ENCODE measurements at places on chromosomes 3 and 15.

DNA sequence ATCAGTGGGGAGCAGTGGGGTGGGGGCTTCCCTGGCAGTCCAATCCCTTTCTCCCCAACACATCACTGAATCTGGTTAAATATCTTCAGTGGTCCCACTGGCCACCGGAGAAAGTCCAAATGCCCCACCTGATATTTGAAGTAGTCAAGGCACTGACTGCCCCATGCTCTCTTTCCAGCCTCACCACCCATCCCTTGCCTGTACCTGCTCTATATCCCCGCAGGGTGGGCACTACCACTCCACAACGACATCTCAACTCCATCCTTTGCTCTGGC is 101.7 kb downstream of the DAPK2 start:
- no peak for DNase-seq

- DNase-seq: no peak
These were observed 46.6 kb downstream of the DPP8 start for GRCh38 chr15:65470866-65471265.

DNA sequence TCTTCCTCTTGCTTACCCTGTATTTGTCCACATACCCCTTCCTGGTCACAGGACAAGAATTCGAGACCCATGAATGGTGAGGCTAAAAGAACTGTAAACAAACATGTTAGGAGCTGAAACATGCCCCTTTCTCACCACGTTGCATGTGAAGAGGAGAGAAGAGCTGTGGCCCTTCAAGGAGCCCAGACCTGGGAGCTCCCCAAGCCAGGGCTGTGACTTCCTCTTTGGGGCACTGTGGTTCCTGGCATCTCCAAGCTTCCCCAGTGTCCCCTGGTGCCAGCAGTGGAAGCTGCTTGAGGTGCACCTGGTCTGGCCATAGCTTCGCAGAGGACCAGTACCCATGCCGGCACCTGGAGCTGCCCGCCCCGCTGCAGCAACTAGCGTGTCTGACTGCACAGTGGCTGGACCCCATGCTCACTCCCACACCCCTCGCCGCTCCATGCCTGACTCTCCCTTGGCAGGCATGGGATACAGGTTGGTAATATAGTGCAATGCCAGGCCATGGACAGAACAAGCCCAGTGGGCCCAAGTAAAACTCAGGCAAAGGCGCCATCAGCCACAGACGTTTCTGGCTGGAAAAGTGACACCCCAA is 9.9 kb downstream of the SPCS1 start:
- no peak for DNase-seq

- no peak for DNase-seq
These were observed 476.3 kb downstream of the EPHB1 start for GRCh38 chr3:135271177-135272025.

- DNase-seq: no peak
These were observed 46.1 kb downstream of the SLC9C1 start for GRCh38 chr3:112247900-112248299.

DNA sequence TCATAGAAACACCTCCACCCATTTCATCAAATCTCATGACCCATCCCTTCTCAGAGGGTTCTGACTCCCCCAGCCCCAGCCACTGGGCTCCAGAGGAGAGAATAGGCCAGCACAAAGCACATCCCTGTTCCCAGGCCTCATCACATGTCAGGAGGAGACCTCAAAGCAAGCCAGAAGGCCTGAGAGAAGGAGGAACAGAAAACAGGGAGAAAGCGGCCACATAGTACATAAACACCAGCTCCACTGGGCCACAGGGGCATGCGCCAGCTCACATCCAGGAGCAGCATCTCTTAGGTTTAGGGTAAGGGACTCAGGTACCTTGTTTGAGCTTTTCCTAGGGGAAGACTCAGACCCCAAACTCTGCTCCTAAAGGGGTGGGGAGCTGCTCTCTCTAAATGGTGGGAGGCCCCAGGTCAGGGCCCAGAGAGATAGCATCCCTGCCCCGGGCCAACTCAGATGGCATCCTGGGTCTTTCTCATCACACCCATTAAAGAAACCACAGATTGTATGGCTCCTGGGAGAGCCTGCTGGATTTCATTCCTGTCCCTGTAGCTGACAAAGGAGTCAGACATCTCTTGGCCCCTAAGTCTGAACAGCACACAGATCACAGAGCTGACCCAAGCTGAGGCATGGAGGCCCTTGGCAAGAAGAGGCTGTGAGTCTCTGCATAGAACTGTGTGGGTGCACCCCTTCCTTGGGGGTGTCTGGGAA is 2.5 kb downstream of the SHF start:
- DNase-seq: no peak

DNA sequence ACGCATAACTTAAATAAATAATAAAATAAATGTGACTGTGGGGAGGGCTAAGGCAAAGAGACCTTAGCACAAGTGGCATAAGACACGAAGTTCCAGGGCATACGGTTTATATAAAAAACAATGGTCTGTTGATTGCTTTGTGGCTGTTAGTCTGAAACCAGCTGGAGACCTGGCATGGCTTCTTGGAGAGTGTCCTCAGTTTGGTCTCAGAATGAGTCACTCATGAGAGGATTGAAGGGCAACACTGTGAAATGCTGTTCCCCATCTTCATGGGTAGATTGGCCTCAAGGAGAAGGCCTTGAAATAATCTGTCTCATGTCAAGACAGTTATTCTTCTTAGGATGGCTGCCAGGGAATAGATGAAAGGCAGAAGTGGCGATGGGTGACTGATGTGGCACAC is 62.2 kb downstream of the SOX2 start:
- DNase-seq: no peak

- peak; percentile 43 for DNase-seq
These were observed 32.5 kb downstream of the BHLHE40 start for GRCh38 chr3:5011555-5012256.

GRCh38 chr3:32048487-32049182 is 57.8 kb upstream of the GPD1L start:
- no peak for DNase-seq

- DNase-seq: no peak
These were observed 135.8 kb upstream of the CTDSPL start for GRCh38 chr3:37725842-37726241.

DNA sequence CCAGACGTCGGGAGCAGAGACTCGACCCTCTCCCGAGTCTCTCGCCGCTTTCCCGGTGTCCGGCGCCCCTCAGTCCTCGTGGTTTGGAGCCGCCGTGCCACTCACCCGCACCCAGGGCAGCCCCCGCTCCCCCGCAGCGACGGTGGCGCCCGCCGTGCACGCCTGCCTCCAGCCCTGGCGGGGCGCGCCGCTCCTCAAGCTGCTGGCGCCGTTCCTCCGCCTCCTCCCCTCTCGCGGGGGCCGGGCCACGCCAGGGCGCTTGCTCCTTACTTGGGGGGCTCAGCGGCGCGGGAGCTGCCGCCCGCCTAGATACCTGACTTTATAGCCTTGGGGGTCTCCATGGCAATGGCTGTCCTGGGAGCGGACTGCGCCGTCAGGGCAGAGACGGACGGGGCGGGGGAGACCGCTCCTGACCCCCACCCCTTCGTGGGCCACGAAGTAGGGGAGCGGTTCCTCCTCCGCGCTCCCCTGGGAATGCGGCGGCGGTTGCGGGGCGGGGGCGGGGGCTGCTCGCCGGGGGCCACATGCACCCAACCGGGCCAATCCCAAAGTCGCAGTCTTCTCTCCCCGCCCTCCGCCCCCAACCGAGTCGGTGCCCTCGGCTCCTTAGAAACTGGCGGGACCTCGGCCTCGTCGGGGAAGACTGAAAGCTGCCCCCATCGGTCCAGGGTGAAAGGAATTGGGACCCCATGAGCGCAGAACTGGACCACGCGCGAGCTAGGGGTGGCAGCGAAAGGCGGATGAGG is at the start of gene ANKRD63:
TSS of gene ANKRD63 (minus strand) at position 196 of the 746 bp plus-strand sequence. CDS start 478 bp downstream, outside the sequence.
- peak; percentile 43 for DNase-seq

DNA sequence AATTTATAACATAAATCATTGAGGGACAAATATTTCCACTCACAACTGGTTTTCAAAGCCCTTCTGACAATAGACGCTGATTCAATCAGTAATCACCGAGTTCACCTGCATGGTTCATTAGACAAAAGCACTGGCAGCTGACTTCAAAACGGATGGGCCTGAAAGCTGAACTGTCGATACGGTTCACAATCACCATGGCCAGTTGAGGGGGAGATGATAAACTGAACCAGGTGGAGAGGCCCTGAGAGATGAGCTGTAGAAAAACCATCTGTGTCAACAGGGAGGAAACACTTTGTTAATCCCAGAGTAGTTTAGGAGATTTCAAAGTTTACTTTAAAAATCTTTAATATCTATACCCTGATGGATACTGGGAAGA is 75.0 kb downstream of the PEX5L start:
- no peak for DNase-seq

DNA sequence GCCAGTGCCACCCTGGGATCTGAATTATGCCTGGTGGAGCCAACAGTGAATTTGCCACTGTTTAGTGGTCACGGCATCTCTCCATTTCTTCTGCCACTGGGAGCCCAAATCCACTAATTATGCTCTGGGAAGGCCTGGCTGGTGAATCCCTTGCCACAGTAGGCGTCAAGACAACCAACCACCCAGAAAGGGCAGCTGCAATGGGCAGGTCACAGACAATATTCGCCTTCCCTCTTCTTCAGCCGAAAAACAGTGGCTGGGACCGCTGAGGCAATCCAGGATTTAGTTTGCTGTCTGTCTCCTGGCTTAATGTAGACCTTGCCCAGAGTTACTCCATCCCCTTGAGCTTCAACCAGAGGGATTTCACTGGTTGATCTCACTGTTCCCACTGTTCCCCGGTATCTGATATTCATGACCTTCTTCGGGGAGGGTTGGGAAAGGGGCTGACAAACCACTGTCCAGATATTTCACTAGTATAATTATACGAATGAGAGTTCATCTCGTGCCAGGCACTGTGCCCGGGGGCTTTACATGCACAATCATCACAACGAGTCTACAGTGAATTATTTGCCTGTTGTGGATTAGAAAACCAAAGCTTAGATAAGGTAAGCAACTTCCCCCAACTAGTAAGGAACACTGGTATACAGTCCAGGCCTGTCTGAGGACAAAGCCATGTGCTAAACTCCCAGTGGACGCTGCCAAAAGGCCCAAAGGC is 49.9 kb upstream of the RAB6B start:
- DNase-seq: no peak

DNA sequence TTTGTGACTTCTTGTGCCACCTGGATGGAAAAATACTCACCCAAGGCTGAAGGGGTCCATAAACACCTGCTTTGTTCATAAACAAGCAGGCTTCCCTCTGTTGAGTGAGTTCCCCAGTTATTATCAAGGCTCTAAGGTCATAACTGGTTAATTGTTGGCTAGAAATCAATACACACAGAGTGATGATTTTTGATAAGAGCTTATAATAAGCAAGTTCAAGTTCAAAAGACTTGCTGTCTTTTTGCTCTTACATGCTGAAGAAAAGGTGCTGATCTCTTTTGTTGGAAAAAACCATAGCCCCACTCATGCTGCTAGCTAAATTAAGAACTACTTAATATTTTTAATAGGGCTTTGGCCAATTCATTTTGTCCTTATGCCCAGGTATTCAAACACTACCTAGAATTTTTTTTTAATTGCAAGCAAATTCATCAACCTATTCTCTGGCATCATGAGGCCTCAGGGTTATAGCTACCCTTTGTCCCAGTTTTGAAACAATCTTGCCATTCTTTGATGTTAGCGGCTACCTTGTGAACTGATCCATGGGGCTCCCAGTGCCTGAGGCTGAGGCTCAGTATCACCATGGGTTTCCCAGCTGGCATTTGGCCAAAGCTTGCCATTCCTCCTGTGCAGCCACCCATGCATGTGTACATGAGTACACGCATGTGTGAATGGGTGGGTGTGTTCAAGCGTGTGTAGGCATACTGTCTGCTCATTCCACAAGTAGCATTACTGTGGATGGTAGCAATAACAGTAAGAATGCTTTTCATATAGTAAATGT is 127.6 kb upstream of the LPP start:
- DNase-seq: no peak

DNA sequence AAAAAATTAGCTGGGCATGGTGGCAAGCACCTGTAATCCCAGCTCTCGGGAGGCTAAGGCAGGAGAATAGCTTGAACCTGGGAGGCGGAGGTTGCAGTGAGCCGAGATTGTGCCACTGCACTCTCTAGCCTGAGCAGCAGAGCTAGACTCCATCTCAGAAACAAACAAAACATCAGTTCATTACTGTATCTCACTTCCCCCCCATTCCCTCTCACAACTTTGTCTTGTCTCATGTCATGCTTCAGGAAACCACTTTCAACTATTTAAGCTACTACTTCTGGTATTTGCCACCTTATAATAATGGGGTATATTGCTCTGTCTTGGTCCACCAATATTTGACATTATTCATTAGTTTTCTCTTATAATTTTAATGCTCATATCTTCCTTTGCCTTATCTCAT is 26.2 kb downstream of the PIK3CA start:
- no peak for DNase-seq

DNA sequence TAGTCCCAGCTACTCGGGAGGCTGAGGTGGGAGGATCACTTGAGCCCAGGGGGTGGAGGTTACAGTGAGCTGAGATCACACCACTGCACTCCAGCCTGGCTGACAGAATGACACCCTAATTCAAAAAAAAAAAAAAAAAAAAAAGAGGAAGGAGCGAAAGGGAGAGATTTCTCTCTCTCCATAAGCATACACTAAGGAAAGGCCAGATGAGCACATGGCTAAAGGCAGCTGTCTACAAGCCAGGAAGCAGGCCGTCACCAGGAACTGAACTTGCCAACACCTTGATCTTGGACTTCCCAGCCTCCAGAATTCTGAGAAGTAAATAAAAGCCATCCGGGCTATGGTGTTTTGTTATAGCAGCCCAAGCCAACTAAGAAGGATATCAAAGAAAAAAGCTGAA is 7.5 kb downstream of the SRGAP3 start:
- DNase-seq: no peak

DNA sequence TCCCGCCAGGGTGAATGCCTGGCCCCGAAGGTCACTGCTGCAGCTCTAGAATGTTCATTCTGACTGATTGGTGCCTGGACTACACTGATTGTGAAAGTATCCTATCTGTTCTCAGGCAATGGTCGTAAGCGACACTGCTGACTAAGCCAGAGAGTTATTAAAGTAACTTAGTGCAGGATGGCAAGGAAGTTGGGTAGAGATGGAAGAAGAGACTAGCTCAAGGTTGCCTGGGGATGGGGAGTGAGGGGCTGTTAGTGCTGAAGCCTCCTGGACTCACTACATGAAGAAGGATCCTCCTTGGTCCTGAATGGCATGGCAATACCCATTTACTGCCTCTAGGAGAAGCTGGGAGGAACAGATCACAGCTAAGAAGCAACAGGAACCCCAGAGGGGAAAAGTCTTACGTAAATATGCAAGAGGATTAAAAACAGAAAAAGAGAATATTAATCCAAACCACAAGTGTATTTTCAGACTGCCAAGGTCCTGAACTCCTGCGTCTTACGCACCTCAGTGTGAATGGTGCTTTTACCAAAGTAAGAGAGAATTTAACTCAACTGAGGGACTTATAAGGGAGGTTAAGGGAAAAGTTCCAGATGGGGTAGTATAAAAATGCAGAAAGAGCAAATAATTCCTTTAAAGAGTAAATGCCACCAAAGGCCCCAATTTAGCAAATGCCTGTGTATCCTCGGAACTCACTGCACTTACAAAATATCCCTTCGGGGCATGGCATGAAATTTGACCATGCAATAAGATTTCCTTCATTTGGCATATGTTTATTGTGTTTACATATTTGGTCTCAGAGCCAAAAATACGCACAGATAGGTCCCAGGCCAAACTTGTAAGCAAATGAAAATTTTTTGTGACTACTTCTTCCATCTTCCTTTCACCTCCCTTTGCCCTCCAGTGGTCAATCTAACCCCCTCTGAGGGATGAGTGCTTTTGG is 64.0 kb upstream of the DGKG start:
- DNase-seq: no peak

GRCh38 chr3:71095511-71096291 is 487.8 kb downstream of the FOXP1 start:
- DNase-seq: no peak

- peak; percentile 23 for DNase-seq
These were observed 58.9 kb downstream of the CMTM8 start for GRCh38 chr3:32297366-32297765.
